Mesothelial cell of epicardium (in vitro differentiated cells): ENCODE measurements at places on chromosomes 11 and 22. TPM values are rescaled to one million over a fixed set of nuclear protein-coding genes. Genes with fewer than 3 reads are reported as not detected.

- H3K27ac ChIP-seq = no peak overlapping the region
- no peak for DNase-seq
- no peak overlapping the region for H3K4me3 ChIP-seq
- no peaks in the 10 kb centered on the region for H3K36me3 ChIP-seq
Observed at GRCh38 chr11:92284558-92284957, 59.9 kb downstream of the FAT3 start.

DNA sequence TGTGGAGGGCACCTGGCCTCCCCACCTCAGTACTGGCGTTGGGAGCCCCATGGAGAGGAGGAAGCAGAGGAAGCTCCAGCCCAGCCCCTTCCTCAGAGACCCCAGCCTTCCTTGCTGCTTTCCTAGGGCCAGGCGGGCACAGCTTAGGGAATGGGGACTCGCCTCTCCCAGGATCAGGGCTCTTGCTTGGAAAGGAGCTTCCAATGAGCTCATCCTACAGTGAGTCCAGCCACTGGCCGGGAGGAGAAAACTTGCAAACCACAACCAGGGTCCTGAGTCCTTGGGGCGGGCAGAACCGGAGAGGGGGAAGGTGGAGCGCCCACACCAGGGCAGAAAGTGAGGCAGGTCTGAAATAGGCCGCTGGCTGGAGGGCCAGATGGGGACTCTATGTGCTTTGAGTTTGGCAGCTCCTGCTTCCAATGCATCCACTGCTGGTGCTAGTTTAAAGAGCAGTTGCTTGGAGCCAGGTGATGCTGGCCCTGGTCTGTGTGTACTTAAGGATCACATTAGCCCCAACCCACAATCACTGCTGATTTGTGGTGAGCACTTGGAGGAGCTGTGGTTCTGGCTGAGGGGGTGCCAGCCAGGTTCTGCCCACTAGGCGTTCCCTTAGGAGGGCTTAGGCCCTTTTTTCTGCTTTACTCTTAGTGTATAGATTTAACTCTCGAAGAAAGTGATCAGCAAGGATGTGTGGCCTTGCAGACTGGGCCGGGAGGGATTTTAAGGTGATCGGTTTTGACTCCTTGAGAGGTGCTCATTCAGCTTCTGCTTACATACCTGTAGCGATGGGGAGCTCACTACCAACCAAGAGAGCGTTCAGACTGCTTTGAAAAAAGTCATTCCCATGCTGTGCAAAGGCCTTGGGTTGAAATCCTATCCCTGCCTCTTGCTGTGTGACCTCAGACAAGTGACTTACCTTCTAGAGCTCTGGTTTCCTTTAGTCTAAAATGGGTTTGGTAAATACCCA is 81.9 kb downstream of the TP53I11 start:
- no peaks in the 10 kb centered on the region for H3K27me3 ChIP-seq
- H3K4me3 ChIP-seq = no peak overlapping the region
- H3K27ac ChIP-seq = no peak overlapping the region
- no peaks in the 10 kb centered on the region for H3K36me3 ChIP-seq

DNA sequence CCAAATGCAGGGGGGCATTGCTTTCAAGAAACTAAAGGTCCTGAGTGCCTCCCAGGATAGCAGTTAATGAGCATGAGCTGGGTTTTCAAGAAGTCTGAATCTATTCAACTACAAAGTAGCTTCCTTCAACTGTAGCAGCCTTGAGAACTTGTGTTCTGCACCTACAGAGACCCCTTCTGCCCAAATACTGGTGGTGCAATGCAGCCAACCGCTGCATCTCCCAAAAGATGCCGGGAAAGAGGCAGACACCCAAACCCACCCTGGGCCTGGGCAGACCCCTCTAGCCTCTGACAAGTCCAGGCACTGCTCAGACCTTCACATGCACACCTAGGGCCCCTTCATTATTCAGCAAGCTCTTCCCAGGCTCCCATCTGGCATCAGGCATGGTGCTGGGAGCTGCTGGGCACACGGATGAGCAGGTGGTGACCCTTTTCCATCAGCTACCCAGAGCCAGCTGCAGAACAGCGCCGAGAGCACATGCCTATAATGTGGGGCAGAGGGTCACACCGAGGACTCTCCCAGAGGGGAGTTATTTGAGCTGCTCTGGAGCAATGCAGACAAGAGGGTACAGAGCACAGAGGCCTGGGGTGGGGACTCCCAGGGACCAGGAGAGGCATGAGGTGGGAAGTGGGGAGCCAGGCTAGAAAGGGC is 44.9 kb upstream of the ETS1 start:
- H3K36me3 ChIP-seq = no peaks in the 10 kb centered on the region
- no peak for DNase-seq
- no peak overlapping the region for H3K4me3 ChIP-seq
- no peaks in the 10 kb centered on the region for H3K27me3 ChIP-seq
- H3K4me1 ChIP-seq = peaks cover 11% of the 10 kb centered on the region

DNA sequence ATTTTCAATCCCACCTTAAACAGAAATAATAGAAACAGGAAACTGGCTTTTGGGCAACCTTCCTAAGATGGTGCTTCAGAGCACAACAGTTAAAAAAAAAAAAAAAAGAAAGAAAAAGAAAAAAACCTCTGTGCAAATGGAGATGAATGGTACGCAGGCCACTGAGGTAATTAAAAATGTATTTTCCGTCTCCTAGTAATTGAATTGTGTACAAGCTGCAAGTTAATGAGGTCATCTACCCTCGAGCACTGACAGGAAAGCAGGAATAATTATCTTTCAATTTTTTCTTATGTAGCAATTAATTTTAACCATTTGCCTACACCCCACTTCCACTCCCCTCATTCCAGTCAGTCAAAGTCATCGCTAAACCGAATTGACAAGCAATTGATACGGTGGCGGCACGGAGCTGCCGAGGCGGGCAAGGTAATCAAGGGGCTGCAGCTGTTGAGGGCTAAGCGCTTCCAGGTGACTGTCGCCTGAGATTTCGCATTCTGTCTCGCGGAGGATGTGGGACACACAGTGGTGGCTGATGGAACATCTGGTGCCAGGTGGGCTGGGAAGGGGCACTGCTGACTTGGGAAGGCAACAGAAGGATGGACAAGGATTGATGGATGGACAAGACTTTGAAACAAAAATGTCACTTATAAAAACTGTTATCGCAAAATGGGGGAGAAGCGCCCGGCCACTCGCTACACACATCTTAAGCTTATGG is 109.4 kb downstream of the RCN1 start:
- peaks cover 40% of the 10 kb centered on the region for H3K27me3 ChIP-seq
- H3K36me3 ChIP-seq = no peaks in the 10 kb centered on the region
- H3K4me3 ChIP-seq = no peak overlapping the region
- no peak overlapping the region for H3K27ac ChIP-seq
- H3K4me1 ChIP-seq = no peaks in the 10 kb centered on the region
- no peak for DNase-seq

DNA sequence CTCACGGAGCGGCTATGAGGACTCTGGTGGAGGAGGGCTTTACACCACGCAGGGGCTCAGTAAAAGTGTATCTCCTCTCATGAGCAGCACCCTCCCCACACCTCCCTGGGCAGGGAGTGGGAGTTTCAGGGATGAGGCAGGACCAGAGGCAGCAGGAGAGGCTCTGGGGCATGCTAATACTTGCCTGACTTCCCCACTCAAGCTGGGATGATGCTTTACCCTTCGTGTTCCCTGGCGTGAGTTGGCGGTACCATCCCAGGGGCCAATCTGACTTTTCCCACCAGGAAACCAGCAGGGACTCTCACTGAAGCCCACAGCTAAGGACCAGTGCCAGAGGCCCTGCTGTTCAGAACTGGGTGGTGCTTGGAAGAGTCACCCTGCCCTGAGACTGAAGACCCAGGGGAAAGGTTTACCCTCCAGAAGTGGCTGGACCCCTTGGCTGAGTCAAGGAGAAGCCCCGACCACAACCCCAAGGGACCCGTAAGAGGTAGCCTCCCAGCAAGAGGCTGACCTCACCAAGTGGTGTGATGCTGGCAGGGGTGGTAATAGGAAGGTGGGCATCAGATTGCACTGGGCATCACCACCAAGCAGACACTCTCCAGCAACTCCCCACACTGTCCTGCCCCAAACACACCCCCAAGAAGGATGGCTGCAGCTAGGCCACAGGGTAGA is 65.6 kb downstream of the THAP12 start:
- H3K27me3 ChIP-seq = peaks cover 25% of the 10 kb centered on the region
- peaks cover 5% of the 10 kb centered on the region for H3K4me1 ChIP-seq

DNA sequence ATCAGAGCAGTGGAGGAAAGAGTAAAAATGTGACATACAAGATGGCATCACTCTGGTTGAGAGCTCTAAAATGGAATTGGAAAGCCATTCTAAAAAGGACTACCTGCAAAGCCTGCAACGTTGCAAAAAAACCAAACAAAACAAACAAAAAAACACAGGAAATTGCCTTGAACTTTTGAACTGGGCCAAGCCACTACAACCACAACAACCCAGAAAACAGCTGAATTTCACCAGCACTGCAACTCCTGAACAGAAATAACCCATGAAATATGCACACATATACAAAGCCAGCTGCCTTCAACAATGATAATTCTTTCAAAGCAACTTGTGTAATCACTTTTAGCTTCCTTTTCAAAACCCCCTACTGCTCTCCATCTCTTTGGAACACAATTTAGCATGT is 326.6 kb upstream of the LRRC4C start:
- H3K27ac ChIP-seq = no peak overlapping the region
- no peak overlapping the region for H3K4me3 ChIP-seq
- no peaks in the 10 kb centered on the region for H3K36me3 ChIP-seq
- DNase-seq = no peak

DNA sequence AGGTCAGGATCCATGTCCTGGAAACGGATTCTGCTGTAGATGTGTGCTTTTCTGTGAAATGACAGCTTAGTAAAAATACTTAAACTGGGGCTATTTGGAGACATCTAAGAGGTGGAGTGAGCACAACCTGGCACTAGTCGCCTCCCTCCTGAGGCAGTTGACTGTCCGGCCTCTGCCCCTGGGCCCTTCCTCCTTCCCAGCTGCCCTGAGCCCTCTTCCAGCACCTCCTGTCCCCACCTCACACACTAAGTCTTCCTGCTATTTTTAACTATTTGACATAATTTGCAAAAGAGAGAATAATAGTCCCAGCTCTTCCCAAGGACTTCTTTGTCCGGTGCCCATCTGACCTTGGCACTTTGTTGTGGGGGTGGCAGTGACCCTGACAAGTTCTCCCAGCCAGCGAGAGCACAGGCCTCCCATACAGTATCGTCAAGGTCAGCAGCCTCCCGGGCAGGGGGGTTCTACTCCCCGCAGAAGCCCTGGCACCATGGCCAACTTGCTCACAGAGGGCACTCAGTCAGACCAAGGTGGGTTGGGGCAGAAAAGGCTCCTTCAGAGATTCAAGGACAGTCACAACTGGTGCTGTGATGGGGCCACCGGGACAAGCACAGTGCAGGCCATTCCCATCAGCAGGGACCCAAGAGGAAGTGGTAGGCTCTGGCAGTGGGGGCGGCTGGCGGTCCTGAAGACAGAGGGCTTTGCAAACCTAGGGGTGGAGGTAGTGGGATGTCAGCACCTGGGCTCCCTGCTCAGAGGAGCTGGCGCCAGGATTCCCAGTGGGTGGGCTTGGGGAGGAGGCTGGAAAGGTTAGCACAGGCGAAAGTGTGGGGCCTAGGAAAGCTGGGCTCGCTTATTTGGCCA is 5.5 kb upstream of the NEAT1 start:
- peak overlapping the region; percentile 57 for H3K4me3 ChIP-seq
- peaks cover 60% of the 10 kb centered on the region for H3K4me1 ChIP-seq
- peak overlapping the region; percentile 95 for H3K27ac ChIP-seq
- no peaks in the 10 kb centered on the region for H3K27me3 ChIP-seq

GRCh38 chr11:95247127-95247684 is 16.2 kb upstream of the SESN3 start:
- no peak overlapping the region for H3K4me3 ChIP-seq
- no peaks in the 10 kb centered on the region for H3K36me3 ChIP-seq
- DNase-seq = no peak
- peak overlapping the region; percentile 37 for H3K27ac ChIP-seq

The ALDH3B2 gene
- total RNA-seq = 2.5 to 3.1 TPM (median 2.7 TPM) in 3 replicates

The MICALL1 gene
- 47.2 to 51.7 TPM (median 48.2 TPM) in 3 replicates for total RNA-seq

The MUC2 gene
- 0.02 to 0.07 TPM (median 0.04 TPM) in 3 replicates for total RNA-seq
